ENCODE measurements at places on chromosomes 4 and X. TPM values are rescaled to one million over a fixed set of nuclear protein-coding genes. Genes with fewer than 3 reads are reported as not detected.

The PLA2G12A gene
- total RNA-seq, result 14.9 TPM

The SLC26A1 gene
- not detected for total RNA-seq

The CDKL2 gene
- 0.30 TPM for total RNA-seq

The THAP9 gene
- 5.6 TPM for total RNA-seq

The MAGEA1 gene
- total RNA-seq, result not detected

The SLITRK2 gene
- not detected for total RNA-seq

The GPC4 gene
- under 0.01 TPM for total RNA-seq

The CXCL13 gene
- total RNA-seq, result not detected

The SYNPO2 gene
- under 0.01 TPM for total RNA-seq

The BRS3 gene
- total RNA-seq, result not detected

The PRKX gene
- 61.4 TPM for total RNA-seq

The IL9R gene
- total RNA-seq, result not detected

The SMIM43 gene
- not detected for total RNA-seq

The GATA1 gene
- not detected for total RNA-seq

The F9 gene
- not detected for total RNA-seq

The PNCK gene
- total RNA-seq, result not detected

The CXCL5 gene
- total RNA-seq, result not detected

The SLC4A4 gene
- 0.76 TPM for total RNA-seq
